ENCODE measurements at places on chromosomes 12 and 14.

DNA sequence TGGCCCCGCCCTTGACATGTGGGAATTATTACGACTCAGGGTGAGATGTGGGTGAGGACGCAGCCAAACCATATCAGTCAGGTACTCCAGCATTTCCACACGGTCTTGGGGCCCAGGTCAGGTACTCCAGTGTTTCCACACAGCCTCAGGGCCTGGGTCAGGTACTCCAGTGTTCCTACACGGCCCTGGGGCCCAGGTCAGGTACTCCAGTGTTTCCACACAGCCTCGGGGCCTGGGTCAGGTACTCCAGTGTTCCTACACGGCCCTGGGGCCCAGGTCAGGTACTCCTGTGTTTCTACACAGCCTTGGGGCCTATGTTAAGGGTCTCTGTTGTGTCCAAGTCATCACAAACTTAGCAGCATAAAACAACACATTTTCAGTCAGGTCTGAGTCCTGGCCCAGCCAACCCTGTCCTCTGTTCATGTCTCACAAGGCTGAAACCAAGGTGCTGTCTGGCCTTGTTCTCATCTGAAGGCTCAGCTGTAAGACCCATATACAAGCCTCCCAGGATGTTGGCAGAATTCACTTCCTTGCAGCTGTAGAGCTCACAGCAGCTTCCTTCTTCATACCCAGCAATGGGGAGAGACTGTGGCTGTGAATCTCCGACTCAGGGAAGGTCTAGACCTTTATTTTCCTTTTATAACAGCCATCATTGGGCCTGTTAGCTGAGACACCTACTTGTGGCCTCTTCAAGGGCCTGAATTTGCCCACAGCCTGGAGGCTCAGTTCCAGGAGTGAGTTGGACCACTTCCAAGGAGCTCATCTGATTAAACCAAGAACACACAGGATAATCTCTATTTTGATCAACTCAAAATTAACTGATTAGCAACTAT, 107.6 kb upstream of the SFSWAP start:
- ATAC-seq, result no peak

GRCh38 chr12:78406213-78406612, 458.4 kb upstream of the SYT1 start:
- no peak for ATAC-seq

DNA sequence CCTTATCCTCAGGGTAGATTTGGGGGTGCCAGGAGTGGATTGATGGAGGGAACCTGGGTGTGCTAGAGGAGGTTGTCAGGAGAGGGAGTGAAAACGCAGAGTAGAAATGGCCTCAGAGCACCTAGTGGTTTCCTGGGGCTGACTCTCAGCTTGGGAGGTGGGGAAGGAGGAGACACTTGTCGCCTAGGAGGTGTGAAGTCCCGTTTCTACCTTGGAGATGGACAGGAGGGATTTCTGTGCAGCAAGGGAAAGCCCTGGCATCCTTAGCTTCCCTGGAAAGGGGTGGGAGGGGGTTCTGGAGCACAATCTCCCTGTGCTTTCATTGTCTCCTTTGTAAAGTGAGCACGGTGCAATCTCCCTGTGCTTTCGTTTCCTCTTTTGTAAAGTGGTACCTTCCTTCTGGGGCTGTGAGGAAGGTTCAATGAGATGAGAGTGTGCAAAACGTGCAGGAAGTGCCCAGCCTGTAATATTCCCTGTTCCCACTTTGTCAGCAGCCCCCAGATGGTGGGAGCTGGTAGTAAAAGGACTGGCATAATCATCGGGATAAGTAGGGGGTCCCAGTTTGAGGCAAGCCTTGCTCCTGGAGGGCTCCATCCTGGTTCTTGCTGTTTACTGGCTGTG, 1.6 kb downstream of the OAS3 start:
- no peak for ATAC-seq

DNA sequence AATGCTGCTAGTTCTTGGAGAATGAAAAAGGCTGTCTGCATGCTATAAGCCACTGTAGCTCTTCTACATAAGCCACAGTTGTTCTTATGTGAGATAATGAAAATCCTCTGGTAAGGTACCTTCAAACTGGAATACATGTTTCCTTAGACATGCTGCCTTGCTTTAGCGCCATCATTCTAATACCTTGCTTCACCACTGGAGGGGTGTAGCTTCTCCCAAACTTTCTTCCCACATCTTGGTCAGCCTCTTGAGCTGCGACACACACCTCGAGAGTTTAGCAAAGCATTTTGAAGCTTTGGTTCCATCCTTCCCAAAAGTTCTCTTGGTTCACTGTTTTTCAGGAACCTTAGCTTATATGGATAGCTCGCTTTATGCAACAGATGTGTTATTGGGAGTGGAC, 69.5 kb downstream of the NKX2-1 start:
- ATAC-seq, result no peak

DNA sequence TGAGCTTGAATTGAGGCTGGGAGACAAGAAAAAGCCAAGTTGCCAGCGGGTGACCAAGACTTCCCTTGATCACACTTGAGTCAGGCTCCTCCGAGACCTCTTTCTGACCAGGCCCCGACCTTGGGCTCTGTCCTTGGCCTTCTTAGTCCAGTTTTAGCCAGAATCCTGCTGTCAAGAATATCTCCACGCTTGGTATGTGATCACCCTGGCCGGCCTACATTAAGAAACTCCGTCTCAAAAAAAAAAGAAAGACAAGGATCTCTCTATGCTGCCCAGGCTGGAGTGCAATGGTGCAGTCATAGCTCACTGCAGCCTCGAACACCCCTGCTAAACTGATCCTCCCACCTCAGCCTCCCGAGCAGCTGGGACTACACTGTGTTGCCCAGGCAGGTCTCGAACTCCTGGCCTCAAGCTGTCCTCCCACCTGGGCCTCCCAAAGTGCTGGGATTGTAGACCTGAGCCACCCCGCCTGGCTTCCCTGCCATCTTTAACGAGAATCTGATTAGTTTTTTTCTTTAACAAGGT, 1.0 kb upstream of the ITPK1 start:
- ATAC-seq, result no peak

- ATAC-seq, result peak; percentile 97
These were observed at the start of gene MARS1 for GRCh38 chr12:57487597-57488401. MARS1 (plus strand) TSS chr12:57488068; CDS start chr12:57488091, 23 bp downstream.

DNA sequence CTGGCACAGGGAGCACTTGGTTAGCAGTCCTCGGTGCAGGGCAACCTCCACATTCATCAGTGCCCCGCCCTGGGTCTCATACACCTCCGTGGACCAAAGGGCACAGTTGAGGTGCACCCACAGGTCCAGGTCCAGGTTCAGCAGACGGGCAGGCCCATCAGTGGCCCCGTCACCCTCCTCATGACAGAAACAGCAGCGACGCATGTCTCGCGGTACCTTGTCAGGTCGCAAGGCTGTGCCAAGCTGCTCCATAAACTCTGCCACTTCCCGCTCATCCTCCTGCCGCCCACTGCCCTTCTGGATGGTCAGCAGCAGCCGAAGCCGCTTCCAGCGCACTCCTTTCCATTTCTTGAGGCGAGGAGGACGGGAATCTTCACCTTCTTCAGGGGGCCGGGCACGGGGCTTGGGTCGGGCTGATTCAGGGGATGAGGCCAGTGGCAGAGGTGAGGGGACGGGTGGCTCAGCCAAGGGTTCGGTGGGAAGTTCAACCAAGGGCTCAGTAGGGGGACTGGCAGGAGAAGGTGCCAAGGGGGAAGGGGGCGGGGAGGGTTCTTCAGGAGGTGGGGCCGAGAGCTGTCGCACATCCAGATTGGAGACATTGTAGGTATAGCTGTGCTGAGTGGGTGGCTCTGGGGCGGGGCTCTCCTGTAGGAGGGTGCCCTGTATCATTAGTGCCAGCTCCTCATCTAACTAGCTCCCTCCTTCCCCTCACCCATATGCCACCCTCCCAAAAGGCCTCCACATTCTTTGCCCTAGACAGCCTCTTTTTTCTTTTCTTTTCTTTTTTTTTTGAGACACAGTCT, 8.3 kb upstream of the PRKAG1 start:
- ATAC-seq, result no peak

- ATAC-seq, result peak; percentile 63
These were observed 82.1 kb downstream of the AVPR1A start for GRCh38 chr12:63068857-63069442.

DNA sequence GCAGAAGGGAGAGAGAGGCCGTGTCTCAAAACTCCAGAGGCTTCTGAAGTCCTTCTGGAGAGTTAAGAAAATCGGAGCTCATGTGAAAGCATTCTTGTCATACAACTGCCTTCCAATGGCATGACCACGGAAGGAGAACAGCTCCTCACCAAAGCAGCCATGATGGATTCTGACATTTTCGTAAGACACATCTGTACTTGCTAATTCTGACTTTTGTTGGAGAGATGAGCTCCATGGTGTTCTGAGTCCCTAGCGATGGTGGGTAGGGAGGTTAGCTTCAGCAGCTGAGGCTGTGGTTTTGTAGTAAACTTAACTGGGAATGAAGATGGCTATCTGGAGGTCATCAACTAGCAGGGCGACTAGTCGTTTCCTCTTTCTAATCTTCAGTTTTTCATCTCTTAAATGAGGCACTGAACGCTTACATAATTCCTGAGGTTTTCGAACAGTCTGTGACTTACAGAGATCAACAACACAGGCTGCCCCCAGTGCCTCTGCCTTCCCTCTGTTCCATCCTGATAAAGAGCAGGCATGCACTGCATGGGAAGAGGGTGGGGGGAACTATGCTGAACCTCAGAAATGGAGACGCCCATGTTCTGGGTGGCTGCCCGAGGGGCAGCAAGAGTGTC, 28.6 kb upstream of the DICER1 start:
- ATAC-seq, result no peak

- no peak for ATAC-seq
These were observed 277.7 kb upstream of the DDHD1 start for GRCh38 chr14:53430870-53431269.
